ENCODE measurements at places on chromosomes 1 and 21.

GRCh38 chr1:212769459-212770167 is 22.0 kb downstream of the NSL1 start:
- DNase-seq = no peak

DNA sequence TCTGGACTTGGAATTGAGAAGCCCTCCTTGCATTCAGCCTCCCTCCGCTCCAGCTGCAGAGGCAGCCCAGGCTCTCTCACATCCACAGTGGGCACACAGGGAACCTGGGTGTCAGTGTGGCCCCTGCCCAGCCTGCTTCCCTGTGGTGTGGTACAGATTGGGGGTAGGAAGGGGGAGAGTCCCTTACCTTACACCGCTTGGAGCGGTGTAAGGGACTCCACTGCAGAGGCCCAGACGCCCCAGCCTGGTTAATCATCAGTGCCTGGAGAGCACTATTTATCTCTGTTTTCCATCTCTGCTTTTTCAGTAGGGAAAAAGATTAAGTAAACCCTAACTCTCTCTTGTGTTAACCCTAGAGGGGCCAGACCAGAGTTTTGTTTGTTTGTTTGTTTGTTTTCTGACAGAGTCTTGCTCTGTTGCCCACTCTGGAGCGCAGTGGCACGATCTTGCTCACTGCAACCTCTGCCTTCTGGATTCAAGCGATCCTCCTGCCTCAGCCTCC is 803 bp upstream of the RHBG start:
- DNase-seq = no peak

GRCh38 chr21:17777072-17777765 is 41.9 kb downstream of the C21orf91 start:
- DNase-seq = no peak

GRCh38 chr1:183954496-183954895 is 83.0 kb downstream of the COLGALT2 start:
- DNase-seq = no peak

GRCh38 chr1:8704866-8705506 is 112.5 kb downstream of the RERE start:
- DNase-seq = no peak

GRCh38 chr1:36864182-36864822 is 170.0 kb downstream of the GRIK3 start:
- no peak for DNase-seq

DNA sequence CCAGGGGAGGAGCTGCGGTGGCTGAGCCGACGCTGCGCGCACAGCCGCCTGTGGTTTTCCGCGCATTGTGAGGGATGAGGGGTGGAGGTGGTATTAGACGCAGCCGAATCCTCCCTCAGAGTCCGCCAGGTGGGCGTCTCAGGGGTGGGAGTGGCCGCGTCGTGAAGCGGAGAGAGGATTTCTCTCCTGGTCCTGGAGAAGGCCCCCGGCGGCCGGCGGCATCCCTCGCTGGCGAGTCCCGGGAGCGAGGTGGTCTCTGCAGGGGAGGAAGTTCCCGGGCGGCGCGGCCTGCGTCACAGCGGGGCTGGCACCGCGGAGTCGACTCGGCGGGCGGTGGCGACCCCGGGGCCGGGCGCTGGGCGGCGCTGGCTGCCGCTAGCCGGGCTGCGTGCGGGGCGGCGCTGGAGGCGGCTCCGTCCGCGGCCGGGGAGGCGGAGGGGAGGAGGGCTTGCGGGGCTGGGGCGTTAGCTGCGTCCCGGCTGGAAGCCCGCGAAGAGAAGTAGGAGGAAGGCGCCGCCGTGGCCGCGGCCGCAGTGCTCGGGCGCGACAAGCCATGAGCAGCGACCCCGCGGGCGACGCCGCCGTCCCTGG is at the start of gene LRRC8C:
Gene LRRC8C (plus strand): TSS at position 464 of the 591 bp plus-strand sequence. CDS start 53,354 bp downstream, outside the sequence.
- no peak for DNase-seq

DNA sequence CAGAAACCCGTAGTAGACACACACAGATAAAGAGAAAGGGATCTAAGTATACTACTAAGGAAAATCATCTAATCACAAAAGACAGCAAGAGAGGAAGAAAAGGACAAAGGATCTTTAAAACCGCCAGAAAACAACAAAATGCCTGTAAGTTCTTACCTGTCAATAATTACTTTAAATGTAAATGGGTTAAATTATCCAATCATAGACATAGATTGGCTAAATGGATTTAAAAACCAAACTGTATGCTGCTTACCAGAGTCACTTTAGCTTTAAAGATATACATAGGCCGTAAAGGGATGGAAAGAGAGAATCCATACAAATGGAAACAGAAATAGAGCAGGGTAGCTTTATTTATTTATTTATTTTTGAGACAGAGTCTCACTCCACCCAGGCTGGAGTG is 44.0 kb downstream of the FLVCR1 start:
- no peak for DNase-seq

DNA sequence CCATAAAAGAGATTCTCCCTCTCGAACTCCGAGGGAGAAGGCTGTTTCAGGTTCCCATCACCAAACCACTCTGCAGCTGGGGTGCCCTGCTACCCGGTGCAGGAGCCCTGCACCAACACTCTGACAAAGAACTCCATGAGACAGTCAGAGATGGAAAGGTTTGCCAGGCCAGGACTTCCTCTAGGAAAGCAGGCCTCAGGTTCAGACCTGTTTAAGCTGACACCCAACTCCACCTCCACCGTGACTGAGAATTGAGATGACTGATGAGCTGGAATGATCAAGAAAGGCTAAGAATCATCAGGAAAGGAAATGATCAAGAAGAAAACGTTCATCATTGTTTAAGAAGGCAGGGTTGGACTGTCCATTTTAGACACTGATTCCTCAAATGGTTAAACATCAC is 46.2 kb upstream of the KCNE1 start:
- DNase-seq = no peak

DNA sequence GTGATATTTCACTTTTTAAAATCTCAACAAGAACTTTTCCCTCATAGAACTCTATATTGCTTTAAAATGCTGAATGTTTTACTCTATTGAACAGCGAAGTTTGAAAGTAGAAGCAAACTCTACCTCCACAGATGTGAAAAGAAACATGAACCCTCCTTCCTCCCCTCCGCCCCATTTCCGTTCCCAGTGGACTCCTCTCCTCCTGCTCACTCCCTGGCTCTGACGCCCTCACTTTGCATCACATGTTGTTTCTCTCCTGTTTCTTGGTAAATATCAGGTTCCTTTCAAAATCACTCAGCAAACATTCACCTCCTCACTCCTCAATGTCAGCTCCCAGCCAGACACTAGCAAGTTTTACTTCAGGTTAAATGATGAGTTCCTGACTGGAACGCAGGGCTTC is 34.6 kb downstream of the KCNH1 start:
- DNase-seq = no peak

DNA sequence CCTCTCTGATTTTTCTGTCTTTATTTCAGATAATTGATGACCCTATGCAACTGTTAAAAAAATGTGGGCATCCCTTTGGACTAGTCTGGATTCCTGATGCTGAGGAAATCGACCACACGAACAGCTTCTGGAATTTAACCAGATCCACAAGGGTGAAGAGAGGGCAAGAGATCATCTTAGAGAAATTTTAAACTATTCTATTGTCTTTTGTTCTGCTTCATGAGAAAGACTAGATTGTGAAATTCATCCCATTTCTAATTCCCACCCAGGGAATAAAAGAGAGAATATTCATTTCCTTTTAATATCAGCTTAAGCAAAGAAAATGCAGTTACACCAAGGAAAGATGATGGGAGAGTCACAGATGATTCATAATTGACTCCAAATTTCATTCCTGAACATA is 71.8 kb downstream of the DUSP10 start:
- no peak for DNase-seq

DNA sequence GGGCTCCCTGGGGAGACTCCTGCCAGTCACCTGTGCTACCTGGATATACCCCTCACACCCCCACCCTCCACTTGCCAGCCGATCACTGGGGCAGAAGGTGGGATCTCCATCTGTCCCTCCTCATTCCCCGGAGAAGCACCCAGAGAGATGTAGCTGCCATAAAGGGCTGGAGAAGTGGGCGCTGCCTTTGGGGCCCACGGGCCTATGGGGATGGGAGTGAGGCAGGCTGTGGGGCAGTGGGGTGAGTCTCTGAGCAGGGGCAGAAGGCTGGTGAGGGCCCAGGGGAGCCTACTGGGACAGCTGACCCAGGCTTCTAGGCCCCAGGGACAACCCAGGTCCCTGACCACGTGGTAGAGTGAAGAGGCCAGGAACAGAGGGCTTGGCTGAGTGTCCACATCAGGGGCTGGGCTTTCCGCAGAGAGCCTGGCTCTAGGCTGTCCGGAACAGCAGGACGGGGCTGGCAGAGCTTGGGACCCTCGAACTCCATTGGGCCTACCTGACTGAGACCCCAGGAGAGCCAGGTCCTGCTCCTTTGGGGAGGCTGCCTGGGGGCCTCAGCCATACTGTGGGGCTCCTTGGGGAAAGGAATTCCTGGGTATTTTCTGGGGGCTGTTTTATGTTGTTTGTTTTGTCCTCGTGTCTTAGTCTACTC is 205.9 kb upstream of the VAMP3 start:
- no peak for DNase-seq

DNA sequence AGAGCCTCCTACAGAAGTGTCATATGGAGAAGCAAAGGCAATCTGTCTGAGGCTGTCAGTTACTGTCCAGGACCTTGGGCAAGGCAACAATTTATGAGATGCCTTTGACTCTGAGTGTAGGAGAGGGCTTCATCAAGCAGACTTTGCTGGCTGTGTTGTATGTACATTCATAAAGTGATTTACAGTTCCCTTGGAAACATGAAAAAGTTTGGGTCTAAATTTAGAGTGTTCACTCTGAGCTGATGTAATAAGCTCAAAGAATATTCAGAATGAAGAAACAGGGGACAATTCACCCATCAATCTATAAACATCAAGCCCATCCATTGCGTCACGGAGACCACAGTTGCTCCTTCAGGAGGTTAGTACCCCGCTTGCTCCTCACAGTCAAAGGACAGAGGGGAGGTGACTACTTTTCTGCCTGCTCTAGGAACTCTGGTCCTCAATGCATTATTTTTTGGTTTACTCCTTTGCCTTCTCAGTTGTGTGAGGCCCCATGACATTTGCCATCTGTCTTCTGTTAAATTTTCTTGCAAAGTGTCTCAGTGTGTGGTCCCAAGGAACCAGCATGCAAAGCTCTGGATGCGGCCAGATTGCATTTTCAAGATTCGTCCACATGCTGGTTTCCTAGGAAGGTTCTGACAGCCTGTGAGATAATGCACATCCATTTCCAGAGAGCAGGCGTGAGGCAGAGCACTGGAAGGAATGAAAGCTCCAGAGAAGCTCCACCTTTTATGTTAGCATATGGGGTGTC is 241.1 kb upstream of the KIAA0040 start:
- no peak for DNase-seq

DNA sequence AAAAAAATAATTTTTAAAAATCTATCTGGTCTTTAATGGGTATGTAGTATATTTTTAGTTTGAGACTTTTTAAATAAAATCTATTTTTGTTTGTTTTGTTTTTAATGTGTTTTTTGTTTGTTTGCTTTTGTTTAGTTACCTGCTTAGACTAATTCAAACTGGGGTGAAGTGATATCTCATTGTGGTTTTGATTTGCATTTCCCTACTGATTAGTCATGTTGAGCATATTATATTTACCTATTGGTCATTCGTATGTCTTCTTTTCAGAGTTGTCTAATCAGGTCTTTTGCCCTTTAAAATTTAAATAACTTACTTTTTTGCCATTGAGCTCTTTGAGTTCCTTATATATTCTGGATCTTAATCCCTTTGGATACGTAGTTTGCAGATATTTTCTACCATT is 20.3 kb downstream of the CD1B start:
- DNase-seq = no peak

GRCh38 chr1:183155939-183156338 is 30.1 kb upstream of the LAMC2 start:
- DNase-seq = no peak

DNA sequence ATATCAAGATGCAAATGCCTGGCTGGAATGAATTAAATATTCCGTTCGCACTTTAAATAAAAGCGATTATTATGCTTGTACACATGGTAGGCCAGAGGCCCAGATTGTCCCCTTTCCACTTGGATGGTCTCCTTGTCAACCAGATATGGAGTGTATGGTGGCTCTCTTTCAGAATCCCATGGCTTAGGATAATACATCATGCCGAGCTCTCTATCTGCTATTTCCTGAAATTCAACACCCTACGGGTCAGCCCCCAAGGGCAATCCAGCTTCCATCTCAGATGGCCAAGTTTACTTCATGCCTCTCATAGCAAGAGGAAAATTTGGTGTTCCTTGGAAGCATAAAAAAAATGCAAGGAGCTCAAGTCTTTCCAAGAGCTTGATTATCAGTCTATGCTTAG is 25.4 kb upstream of the FMO1 start:
- no peak for DNase-seq

- DNase-seq = no peak
Observed at GRCh38 chr1:4973341-4973740, 318.9 kb downstream of the AJAP1 start.

DNA sequence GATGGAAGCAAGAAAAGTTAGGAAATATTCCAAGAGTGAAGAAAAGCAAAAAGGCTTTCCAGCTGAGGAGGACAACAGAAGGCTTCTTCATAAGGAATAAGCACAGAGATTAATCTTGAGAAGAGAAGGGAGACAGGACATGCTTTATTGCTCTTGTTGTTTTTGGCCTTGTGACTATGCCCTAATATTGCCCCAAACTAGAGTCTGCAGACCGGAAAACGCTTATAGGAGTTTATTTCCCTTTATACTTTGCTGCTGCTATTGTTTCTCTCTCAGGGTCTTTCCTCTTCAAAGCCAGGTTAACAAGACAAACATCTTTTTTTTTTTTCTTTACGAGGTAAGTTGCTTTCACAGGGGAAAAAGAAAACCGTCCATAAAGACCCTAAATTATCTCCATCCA is 991.4 kb downstream of the ADGRL2 start:
- no peak for DNase-seq

DNA sequence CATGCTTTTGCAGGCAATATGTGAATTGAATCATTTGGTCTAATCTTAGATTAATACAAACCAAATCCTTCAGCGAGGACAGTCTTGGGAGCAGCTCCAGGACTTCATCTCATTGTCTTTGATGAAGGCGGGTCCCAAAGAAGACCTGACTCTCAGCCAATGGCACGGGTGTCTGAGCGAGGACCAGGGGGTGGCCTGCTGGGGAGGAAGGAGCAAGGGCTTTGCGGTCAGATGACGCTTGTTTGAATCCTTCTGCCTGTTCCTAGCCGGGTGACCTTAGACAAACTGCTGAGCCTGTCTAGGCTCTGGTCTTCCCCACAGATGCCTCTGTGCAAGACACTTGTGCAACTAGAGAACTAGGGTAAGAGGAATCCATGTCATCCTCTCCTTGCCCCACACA is 312.1 kb upstream of the VAMP3 start:
- no peak for DNase-seq

GRCh38 chr21:45366931-45367401 is 38.0 kb upstream of the COL18A1 start:
- peak; percentile 85 for DNase-seq

DNA sequence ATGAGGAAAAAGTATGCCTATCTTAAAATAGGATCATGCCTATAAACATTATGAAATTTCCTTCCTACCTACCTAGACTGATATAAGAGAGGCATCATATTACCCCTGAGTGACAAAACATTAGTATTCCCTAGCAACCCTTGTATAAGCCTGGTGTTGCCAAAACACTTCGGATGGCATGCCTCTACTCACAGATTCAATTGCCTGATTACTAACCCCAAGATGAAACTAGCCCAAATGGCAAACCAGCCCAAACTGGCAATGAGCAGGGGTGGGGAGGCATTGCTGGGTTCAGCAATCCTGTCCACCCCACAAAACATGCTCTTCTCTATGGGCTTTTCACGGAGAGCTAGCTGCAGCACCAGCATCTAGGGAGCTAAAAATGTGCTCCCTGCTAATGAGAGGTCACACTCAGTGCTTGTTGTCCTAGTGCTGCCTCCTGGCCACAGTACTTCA is 13.9 kb downstream of the PALMD start:
- peak; percentile 28 for DNase-seq
